ENCODE measurements at places on chromosomes 6 and 20. TPM values are rescaled to one million over a fixed set of nuclear protein-coding genes. Genes with fewer than 3 reads are reported as not detected.

DNA sequence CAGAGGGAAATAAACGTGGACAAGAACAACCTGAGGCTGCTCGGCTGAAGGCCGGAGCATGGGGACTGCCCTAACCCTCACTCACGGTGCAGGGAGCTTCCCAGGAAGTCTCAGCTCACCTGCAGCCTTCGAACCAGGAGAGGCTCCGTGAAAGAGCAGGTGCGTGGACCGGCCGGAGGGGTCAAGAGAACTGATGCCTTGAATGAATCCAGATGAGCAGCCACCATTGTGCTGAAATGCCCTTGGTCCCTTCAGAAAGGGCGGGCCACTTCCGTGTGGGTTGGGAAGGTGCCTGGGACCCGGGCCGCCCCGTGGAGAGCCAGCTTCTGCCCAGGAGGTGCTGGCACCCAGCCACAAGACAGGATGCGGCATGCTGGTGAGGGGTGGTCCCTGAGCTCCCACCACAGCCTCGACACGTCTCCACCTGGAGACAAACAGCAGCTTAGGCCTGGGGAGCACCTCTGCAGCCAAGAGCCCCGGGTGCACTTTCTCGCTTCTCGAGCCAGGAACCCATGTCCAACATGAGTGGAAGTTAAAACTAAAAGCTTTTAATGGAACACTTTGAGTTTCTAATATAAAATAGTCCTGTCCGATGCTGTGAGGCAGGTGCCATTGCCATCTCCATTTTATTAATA is 83.5 kb downstream of the TTLL2 start:
- peaks cover 4% of the 10 kb centered on the region for H3K27me3 ChIP-seq
- no peak overlapping the region for H3K27ac ChIP-seq
- H3K36me3 ChIP-seq, result no peaks in the 10 kb centered on the region

GRCh38 chr6:10381133-10381829 is 33.6 kb downstream of the TFAP2A start:
- H3K27ac ChIP-seq, result no peak overlapping the region
- peaks cover 68% of the 10 kb centered on the region for H3K27me3 ChIP-seq
- H3K4me3 ChIP-seq, result no peak overlapping the region
- peak; percentile 32 for DNase-seq
- H3K4me1 ChIP-seq, result peaks cover 18% of the 10 kb centered on the region

- H3K27me3 ChIP-seq, result no peaks in the 10 kb centered on the region
- peaks cover 21% of the 10 kb centered on the region for H3K36me3 ChIP-seq
- H3K4me1 ChIP-seq, result no peaks in the 10 kb centered on the region
- no peak overlapping the region for H3K4me3 ChIP-seq
Measured at GRCh38 chr6:42199106-42199981, 4.6 kb upstream of the GUCA1B start.

DNA sequence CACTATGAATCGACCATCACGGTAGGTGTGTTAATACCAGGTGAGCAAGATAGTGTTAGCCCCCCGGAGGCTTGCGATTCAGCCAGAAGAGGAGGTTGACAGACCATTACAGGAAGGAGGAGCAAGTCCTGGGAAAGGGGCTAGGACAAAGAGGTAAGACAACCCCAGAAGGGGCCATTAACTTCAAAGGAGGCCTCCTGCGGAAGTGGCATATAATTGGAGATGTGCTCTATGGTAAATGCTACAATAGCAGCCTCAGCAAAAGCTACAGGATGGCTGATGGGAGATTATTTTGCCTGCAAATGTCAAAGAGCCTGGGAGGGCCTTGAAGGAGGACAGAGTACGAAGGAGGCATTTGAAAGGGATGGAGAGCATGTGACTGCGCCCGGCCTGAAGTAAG is 108.6 kb upstream of the CITED2 start:
- H3K36me3 ChIP-seq, result no peaks in the 10 kb centered on the region
- H3K4me3 ChIP-seq, result no peak overlapping the region
- no peaks in the 10 kb centered on the region for H3K4me1 ChIP-seq
- H3K27me3 ChIP-seq, result no peaks in the 10 kb centered on the region

DNA sequence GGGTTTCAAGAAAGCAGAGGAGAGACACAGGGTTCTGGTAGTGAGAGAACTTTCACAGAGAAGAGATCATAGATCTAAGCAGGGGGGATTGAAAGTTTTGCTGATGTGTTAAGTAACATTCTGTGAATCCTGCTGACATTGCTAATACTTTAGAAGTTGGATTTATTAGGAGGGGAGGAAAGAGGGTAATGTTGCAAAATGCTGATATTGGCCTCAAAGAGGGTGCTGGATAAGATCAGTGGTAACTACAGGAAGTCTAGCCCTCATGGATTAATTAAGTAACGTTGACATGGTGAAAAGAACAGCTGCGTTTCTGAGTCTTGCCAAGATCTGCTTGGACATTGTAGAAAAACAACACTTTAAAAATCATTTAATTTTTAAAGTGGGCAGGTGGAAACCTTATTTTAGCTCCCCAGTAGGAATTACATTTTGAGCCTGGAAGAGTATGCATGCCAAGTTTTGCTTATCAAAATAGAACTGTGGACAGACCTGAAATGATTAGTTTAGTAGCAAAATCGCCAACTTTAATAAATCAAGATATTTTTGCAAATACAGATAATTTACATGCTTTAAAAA is 606.0 kb upstream of the HTR1E start:
- H3K36me3 ChIP-seq, result no peaks in the 10 kb centered on the region
- DNase-seq, result no peak
- H3K4me1 ChIP-seq, result no peaks in the 10 kb centered on the region
- H3K27me3 ChIP-seq, result no peaks in the 10 kb centered on the region
- H3K27ac ChIP-seq, result no peak overlapping the region

- H3K27me3 ChIP-seq, result no peaks in the 10 kb centered on the region
- H3K4me1 ChIP-seq, result no peaks in the 10 kb centered on the region
- H3K4me3 ChIP-seq, result no peak overlapping the region
- H3K36me3 ChIP-seq, result no peaks in the 10 kb centered on the region
- H3K27ac ChIP-seq, result no peak overlapping the region
Measured at GRCh38 chr6:36252005-36252404, 17.9 kb upstream of the PNPLA1 start.

DNA sequence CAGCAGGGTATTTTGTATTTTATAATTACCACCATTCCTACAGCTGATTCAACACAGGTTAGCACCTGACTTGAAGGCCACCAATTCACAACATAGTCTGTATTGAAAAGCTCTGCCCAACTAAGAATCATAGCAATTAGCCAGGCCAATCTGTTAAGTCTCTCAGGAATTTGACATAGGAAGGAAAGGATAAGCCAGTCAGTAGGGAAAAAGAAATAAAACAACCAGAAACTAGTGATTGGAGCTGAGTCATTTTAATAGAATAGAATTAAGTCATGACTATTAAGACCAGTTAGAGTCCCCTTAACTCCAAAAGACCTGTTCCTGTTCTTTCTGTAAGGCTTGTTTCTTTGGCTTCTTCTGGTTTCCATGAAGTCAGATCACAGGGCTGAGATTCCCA is 8.1 kb downstream of the RANBP9 start:
- peaks cover 15% of the 10 kb centered on the region for H3K36me3 ChIP-seq
- no peaks in the 10 kb centered on the region for H3K27me3 ChIP-seq
- H3K4me1 ChIP-seq, result peaks cover 37% of the 10 kb centered on the region
- H3K4me3 ChIP-seq, result no peak overlapping the region

DNA sequence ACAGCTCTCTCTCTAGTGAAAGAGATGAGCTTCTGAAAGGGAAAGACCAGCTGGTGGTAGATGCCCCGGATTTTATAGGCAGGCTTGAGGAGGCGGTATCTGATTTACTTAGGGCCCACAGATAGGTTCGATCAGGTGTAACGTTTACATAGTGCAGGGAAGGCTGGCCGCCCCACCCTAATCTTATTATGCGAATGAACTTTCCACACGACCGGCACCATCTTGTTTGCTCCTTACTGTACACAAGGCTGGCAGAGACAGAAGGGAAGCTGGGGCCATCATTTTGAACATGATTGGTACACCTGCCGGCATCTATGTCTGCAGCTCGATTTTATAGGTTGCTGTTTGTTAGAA is 212.0 kb upstream of the JARID2 start:
- no peak overlapping the region for H3K27ac ChIP-seq
- DNase-seq, result no peak
- peaks cover 2% of the 10 kb centered on the region for H3K27me3 ChIP-seq
- no peak overlapping the region for H3K4me3 ChIP-seq
- no peaks in the 10 kb centered on the region for H3K36me3 ChIP-seq

DNA sequence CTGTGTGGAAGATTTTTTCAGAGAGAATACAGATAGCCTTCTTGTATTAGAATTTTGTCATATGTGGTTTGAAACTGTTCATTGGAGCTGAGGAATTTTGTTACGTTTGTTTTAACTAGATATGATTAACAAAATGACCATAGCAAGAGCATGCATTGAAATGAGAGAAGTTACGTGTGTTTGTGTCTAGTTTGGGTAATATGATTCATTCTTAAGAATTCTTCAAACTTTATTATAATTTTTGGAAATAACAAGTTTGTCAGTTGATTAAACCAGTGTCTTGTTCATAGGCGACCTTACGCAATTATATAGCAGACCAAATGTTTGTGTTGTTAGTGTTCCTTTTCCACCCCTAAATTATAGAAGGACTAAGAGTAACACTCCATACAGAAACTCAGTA is 5.5 kb downstream of the GMNN start:
- H3K36me3 ChIP-seq, result peaks cover 66% of the 10 kb centered on the region
- no peaks in the 10 kb centered on the region for H3K27me3 ChIP-seq
- H3K27ac ChIP-seq, result no peak overlapping the region
- no peak for DNase-seq

DNA sequence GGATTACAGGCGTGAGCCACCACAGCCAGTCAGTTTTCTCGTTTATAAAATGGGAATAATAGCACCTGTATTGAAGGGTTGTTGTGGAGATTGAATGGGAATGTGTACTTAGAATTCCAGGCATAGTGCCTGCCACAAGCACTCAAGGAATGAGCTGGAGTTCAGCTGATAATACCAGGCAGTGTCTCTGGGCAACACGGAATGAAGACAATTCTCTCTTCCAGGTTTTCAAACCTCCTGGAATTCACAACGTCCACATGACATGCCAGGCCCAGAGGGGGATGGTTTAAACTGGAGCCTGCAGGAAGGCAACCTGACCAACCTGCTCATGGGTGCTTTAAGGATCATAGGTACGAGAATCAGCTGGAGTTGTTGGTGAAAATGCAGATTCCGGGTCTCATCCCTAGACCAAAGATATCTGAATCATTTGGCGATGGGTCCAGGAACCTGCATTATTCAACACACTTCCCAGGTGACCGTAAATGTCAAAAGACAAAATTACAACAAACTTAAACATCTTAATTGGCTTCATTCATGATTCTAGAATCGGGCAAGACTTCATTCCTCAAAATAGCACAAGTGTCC is 1.9 kb upstream of the PTPN1 start:
- no peaks in the 10 kb centered on the region for H3K27me3 ChIP-seq
- H3K27ac ChIP-seq, result no peak overlapping the region
- no peak overlapping the region for H3K4me3 ChIP-seq
- H3K4me1 ChIP-seq, result peaks cover 30% of the 10 kb centered on the region

GRCh38 chr6:163192591-163192990 is 221.9 kb upstream of the QKI start:
- no peaks in the 10 kb centered on the region for H3K36me3 ChIP-seq
- H3K4me3 ChIP-seq, result no peak overlapping the region

DNA sequence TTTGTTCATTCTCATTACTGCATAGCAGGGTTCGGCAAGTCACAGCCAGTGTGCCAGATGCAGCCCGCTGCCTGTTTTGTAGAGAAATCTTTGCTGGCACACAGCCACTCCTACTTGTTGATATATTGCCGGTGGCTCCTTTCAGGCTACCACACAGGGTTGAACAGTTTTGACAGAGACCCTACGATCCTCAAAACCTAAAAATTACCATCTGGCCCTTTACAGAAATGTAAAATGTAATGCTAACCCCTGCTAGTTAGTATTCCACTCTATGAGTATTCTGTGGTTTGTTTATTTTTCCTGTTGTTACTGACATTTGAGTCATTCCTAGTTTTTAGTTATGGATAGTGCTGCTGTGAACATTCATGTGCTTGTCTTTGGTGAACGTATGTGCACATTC is 11.5 kb downstream of the DHX35 start:
- no peak for DNase-seq
- H3K4me3 ChIP-seq, result no peak overlapping the region

GRCh38 chr6:124462750-124463149 is 499.5 kb upstream of the RNF217 start:
- H3K4me3 ChIP-seq, result no peak overlapping the region
- H3K4me1 ChIP-seq, result no peaks in the 10 kb centered on the region
- no peak for DNase-seq
- no peak overlapping the region for H3K27ac ChIP-seq
- no peaks in the 10 kb centered on the region for H3K36me3 ChIP-seq

GRCh38 chr20:34999782-35000181 is 44.1 kb downstream of the MYH7B start:
- DNase-seq, result no peak
- H3K27me3 ChIP-seq, result no peaks in the 10 kb centered on the region
- no peak overlapping the region for H3K4me3 ChIP-seq
- H3K4me1 ChIP-seq, result no peaks in the 10 kb centered on the region
- H3K27ac ChIP-seq, result no peak overlapping the region

- no peak overlapping the region for H3K4me3 ChIP-seq
- H3K27ac ChIP-seq, result no peak overlapping the region
Measured at GRCh38 chr20:15242773-15243172, 905.4 kb upstream of the FLRT3 start.

DNA sequence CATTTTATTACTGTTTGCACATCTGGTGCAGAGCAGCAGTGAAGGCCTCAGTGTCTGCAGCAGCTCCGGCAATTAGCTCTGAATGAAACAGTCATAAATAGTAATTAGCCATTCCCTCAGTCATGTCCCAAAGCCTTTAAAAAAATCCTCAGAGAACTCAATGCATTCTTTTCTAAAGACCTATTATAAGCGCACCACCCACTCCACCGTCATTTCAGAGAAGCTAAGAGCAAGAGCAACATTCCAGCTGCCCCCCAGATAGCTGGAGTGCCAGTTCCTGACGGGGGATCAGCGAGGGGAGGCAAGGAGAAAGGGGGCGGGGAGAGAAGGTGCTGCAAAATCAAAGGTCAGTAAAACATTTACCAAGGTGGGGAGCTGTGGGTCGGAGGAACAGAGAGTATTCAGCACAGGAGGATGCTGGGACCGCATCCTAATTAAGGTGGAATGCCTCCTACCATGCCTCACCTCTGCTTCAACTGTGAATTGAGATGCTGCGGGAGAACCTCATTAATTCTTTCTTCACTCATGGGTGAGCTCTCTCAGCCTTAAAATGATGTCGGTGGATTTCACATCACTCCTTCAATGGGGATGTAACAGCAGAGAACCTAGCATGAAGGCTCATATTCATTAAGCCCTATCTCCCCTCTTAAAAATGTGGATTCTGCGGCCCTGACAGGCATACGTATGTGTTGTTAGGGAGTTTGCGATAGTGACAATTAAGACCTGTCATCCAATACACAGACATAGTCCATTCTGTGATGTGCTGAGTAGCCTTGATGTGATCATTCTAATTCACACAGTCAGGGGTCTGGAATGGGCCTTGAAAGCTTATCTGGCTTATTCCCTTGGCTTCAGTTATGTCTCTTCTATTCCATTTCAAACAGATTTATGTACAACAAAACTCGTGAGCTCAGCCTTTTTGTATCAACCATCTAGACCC is 469.5 kb upstream of the NRSN1 start:
- no peak overlapping the region for H3K27ac ChIP-seq
- DNase-seq, result no peak
- no peak overlapping the region for H3K4me3 ChIP-seq
- no peaks in the 10 kb centered on the region for H3K4me1 ChIP-seq
- no peaks in the 10 kb centered on the region for H3K27me3 ChIP-seq

MYBL2 gene
- 106 TPM for total RNA-seq

EYA2 gene
- total RNA-seq, result not detected

RRAGD gene
- 11.3 TPM for total RNA-seq

SUMO4 gene
- total RNA-seq, result 5.9 TPM

CLPSL2 gene
- total RNA-seq, result not detected

GJA10 gene
- not detected for total RNA-seq

WFDC10B gene
- not detected for total RNA-seq

SYTL3 gene
- 120 TPM for total RNA-seq

SH3BGRL2 gene
- 0.62 TPM for total RNA-seq
